T-cell (primary cell): ENCODE measurements at places on chromosomes 16 and 17.

GRCh38 chr17:14310605-14311004, 9.7 kb downstream of the HS3ST3B1 start:
- no peak for DNase-seq
- H3K27ac ChIP-seq = no peak overlapping the region
- H3K27me3 ChIP-seq = no peaks in the 10 kb centered on the region
- H3K36me3 ChIP-seq = peaks cover 12% of the 10 kb centered on the region
- H3K4me1 ChIP-seq = peaks cover 9% of the 10 kb centered on the region

DNA sequence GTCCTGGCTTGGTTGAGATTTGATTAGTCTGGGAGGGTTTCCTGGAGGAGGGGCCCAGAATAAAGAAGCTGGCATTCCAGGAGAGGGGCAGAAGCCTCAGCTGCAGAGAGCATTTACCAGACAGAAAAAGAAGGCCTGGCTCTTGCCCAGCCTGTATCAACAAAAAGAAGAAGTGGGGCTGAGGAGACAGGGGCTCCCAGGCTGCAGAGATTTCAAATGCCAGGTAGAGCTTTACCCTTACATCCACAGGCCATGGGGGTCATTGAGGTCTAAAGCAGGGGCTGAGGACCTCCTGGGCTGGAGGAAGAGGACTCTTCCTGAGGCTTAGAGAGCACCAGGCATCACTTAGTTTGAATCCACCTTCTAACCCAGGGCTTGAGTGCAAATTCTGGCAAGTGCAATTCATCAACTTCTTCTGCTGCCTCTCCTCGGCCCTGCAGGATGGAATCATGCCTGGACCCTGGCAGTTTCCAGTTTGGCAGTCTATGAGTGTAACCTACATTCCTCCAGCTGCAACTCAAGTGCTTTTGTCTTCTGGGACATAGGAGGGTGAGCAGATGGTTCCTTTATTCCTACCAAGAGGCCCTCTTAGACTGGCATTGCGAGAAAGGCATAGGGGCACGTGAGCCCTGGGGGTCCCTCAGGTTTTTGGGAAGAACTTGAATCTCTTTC, 15.3 kb downstream of the CA7 start:
- H3K27ac ChIP-seq = no peak overlapping the region
- no peaks in the 10 kb centered on the region for H3K4me1 ChIP-seq
- no peak overlapping the region for H3K4me3 ChIP-seq
- no peak for DNase-seq

- H3K27ac ChIP-seq = no peak overlapping the region
- no peak overlapping the region for H3K4me3 ChIP-seq
- no peak for DNase-seq
- H3K27me3 ChIP-seq = no peaks in the 10 kb centered on the region
- no peaks in the 10 kb centered on the region for H3K4me1 ChIP-seq
These were observed 143.9 kb upstream of the C17orf78 start for GRCh38 chr17:37231887-37232286.

DNA sequence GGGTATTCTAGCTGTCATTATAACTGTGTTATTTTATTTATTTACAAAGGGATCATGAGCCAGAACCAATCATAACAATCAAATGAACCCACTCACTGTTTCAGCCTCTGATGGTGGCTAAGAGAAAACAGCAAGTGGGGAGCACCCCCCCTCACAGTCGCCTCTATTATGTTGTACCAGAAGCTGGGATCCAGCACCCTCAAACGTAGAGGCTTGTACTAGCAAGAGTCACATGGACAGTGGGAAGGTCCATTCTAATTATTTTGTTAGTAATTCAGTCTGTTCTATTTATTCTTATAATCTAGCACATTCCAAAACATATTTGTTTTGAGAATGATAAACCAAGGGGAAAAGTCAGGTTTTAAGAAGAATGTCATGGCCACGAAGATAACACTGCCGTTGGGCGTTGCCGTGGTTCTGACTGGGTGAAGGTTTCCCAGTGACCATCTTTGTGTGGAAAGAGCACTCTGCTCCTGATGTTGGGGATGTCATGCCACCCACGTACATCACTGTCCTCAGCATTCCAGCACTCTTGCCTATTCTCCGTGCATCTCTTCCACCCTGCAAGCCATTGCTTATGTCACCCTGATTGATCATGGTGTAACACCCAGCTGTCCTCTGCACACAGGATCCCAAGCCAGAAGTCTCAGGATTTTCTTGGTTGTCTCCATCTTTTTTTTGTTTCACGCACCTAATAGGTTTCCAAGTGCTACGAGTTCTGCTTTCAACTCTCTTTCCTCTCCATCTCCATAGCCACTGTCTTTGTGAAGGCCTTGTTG, 205.8 kb downstream of the PRKCA start:
- H3K4me3 ChIP-seq = no peak overlapping the region
- H3K4me1 ChIP-seq = no peaks in the 10 kb centered on the region
- H3K27me3 ChIP-seq = no peaks in the 10 kb centered on the region

GRCh38 chr17:77437747-77438146, 297.0 kb downstream of the SEC14L1 start:
- DNase-seq = no peak
- no peaks in the 10 kb centered on the region for H3K36me3 ChIP-seq
- H3K27ac ChIP-seq = peak overlapping the region; percentile 95
- H3K27me3 ChIP-seq = no peaks in the 10 kb centered on the region

GRCh38 chr17:61400066-61400716, 548 bp downstream of the TBX2 start:
- peaks cover 8% of the 10 kb centered on the region for H3K27me3 ChIP-seq
- H3K4me1 ChIP-seq = peaks cover 75% of the 10 kb centered on the region
- no peaks in the 10 kb centered on the region for H3K36me3 ChIP-seq

DNA sequence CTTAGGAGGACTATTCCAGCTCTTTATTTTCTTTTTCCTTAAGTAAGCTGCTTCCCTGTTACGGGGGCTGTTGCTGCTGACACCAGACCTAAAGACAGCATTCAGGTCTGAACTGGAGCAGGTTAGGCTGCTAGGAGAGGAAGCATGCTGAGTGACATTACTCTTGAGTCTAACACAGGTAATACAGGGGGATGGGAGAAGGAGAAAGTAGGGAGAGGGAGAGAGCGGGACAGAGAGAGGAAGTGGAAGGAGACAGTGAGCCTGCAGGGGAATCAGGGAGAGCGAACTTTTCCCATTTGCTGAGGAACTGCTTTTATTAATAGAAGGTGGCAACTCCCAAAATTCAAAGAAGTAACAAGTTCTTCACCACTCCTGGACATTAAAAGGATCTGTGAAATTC, 130.9 kb downstream of the PARN start:
- no peak overlapping the region for H3K4me3 ChIP-seq
- no peaks in the 10 kb centered on the region for H3K27me3 ChIP-seq
- no peak overlapping the region for H3K27ac ChIP-seq
- no peaks in the 10 kb centered on the region for H3K4me1 ChIP-seq

DNA sequence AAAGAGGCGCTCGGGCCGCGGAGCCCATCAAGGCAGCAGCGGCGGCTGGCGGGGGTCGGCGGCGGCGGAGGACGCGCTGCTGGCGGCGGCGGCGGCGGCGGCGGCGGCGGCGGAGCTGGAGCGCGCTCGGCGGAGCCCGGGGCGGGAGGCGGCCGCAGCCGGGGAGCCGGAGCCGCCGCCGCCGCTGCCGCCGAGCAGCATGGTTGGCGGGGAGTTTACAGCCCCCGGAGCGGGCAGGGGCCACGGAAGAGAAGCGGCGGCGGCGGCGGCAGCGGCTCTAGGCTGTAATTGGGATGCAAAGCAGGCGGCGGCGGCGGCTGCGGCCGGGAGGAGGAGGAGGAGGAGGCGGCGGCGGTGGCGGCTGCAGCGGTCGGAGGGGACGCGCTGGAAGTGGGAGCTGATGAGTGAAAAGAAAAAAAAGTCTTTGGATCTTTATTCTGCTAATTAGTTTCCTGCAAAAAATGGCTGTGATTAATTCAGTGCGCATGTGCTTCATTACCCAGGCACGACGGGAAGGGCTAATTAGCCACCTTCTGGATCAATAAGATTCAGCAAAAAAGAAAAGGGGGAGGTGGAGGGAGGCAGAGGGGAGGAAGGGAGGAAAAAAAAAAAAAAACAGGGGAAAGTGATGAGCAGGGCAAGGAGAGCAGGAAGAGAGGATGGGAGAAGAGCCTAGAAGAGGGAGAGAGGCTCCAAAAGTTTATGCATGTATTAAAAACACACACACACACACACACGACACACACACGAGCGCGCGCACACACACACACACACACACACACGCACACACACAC, 10.9 kb upstream of the ZFHX3 start:
- DNase-seq = no peak
- peak overlapping the region; percentile 21 for H3K4me3 ChIP-seq
- peaks cover 41% of the 10 kb centered on the region for H3K27me3 ChIP-seq
- peaks cover 17% of the 10 kb centered on the region for H3K4me1 ChIP-seq

DNA sequence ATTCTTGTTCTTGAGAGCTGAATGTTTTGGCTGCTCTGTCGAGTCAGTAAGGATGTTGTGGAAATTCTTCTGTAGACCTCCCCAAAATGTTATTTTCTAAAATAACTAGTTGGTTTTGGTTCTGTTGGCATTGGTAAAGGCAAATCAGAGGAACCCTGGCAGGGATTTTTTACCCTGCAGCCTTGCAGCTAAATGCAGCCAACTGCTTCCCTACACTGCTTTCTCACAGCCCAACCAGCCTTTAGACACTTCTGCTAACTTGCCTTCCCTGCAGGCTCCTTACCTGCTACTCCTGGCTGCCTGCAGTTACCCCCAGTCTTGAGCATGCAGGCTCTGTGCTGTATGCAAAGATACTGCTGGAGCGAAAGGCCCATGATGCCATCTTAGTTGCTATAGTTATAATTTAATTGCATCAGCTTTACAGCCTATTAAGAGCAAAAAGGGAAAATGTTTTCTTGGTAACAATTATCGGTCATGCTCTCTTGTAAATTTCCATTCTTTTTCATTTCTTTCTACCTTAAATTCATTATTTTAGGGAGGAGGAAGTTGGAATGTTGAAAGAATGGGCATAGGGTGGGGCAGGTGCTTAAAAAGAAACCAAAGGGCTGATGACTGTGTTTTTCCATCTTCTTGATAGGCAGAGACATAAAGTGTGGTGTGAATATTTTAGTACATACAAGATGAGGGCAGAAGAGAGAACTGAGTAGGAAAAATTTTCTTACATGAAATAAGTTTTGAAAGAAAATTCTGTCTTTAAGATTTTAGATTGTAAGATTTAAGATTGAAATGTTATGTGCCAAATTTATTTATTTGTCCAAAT, 20.0 kb downstream of the NUP93 start:
- H3K27me3 ChIP-seq = no peaks in the 10 kb centered on the region
- H3K4me1 ChIP-seq = no peaks in the 10 kb centered on the region
- no peak overlapping the region for H3K27ac ChIP-seq
- peaks cover 8% of the 10 kb centered on the region for H3K36me3 ChIP-seq

- H3K4me1 ChIP-seq = peaks cover 15% of the 10 kb centered on the region
- H3K4me3 ChIP-seq = no peak overlapping the region
- no peak for DNase-seq
- H3K36me3 ChIP-seq = no peaks in the 10 kb centered on the region
- peaks cover 2% of the 10 kb centered on the region for H3K27me3 ChIP-seq
These were observed 79.3 kb downstream of the MRC2 start for GRCh38 chr17:62706598-62707424.
